ENCODE measurements at places on chromosomes 2 and 18.

DNA sequence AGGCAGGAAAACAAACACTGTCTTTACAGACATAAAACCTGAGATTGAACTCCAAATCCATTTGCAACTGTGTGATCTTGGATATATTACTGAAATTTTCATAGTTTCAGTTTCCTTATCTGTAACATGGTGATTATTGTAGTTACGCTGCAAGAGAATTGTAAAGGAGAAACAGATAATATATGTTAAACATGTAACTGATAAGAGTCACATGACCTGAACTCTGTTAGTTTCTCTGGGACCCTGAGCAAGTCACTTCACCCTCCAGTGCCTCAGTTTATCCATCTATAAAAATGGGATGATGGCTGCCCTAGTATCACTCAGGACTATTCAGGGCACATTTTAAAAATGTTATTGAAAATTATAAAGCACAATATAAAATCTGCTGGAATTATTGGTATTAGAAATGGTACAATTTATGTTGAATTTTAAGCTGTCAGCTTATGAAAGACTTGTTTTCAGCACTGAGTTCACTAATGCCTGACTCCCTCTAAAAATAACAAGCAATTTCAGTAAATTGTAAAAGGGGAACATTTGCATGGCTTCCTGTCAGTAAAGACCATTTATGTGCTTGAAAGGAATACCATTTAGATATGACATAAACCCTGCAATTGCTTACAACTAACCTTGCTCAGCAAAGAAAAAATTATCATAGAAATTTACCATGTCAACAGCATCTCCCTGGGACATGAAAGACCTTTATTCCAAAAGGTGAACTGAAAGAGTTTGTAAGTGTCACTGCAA, 393.5 kb downstream of the RAD51AP2 start:
- no peak for DNase-seq

DNA sequence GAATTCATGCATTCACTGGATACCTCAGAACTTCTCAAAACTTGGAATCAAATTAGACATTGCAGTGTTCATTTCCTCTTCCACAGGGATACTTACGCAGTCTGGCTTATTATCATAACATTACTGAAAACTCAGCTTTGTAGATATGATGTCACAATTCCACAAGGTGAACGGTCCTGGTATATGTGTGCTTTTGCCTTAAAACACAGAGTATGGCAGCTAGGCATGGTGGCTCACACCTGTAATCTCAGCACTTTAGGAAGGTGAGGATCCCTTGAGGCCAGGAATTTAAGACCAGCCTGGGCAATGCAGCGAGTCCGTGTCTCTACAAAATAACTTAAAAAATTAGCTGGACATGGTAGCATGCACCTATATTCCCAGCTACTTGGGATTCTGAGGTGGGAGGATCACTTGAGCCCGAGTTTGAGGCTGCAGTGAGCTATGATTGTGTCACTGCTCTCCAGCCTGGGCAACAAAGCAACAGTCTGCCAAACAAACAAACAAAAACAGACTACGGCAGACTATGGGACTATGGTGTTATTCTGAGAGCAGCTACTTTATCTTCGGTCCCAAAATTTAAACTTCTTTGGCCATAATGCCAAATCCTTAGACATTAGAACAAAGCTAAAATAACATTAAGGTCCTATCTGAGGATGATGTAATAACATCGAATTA, 1191.9 kb upstream of the SLC39A10 start:
- no peak for DNase-seq

GRCh38 chr2:226050822-226051221, 651.3 kb downstream of the NYAP2 start:
- no peak for DNase-seq

GRCh38 chr18:67789165-67789545, 272.6 kb upstream of the DSEL start:
- no peak for DNase-seq

DNA sequence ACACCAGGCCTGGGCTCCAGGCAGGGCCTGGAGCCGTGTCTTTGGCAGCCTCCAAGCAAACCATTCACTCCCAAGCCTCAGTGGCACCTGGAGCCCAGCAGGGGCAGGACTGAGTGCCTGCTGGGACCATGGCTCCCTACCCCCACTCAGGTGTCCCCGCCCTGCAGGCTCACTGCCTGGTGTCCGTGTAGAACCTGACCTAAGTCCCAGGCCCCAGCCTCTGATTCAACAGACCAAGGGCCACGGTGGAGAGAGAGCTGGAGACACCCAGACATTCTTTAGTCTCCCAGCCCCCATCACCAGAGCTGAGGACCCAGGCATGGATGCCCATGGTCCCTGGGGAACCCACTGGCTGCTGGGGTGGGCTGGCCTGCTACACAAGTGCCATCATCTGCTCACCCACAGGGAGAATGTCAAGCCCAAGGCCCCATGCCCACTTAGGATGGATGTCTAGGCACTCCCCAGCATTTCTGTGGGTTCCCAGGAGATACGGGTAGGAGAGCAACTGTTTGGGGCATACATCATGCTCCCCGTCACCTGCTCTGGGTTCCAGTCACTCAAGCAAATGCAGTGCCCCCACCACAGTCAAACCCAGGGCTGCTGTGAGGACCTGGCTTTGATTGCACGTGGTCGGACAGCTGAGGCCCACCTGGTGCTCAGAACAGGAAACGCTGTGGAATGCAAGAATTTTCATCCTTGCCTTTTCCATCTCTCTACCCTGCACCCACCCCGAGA, 42.9 kb upstream of the ATG16L1 start:
- no peak for DNase-seq

GRCh38 chr2:72755647-72756423, 70.0 kb downstream of the EXOC6B start:
- DNase-seq: no peak

GRCh38 chr2:36912695-36913094, 53.6 kb downstream of the STRN start:
- DNase-seq: no peak

GRCh38 chr2:33377048-33377447, 99.4 kb upstream of the RASGRP3 start:
- DNase-seq: no peak

DNA sequence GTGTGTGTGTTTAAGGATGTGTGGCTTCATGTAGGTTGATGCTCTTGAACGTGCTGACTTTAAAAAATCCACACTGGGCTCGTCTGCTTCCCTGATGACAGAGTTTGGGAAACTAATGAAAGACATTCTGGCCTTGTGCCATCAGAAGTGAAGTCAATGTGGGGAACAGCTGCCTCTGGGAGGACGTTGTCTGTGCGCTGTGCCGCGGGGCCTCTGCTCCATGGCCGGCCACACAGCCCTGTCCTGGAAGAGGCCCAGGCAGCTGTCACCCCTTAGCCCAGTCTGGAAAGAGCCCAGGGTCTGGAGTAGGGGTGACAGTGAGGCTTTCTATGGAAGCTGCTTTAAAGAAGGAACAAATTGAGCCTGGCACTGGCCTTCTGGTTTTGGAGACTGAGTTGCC, 155.8 kb downstream of the SH3RF3 start:
- DNase-seq: no peak

DNA sequence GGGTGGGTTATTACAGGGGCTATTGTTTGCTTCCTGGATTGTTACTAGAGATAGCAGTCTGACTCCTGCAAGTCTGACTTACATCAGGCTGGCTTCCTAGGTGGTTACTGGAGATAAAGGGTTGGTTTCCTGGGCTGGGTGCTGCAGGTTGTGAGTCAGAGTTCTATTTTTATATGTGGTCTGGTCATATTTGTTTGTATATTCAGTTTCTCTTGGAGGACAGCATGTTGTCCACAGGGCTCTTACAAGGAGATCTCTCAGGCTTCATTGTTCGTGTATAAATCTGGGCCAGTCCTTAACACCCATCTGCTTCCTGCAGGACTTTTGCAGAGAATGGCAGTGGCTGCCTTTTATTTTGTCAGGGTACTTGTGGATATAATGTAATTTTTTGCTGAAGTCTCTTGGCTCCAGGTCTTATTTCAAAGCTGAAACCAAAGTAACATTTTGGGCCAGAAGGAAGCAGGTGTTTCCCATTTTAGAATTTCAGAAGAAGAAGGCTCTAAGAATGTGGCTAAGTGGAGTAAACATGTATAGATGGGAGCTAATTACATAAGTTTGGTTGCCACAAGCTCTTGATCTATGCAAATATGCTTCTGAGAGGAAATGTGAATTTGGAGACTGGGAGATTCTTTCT, 65.9 kb upstream of the SLC16A14 start:
- DNase-seq: no peak

GRCh38 chr2:60602388-60602787, 48.9 kb upstream of the BCL11A start:
- DNase-seq: no peak

DNA sequence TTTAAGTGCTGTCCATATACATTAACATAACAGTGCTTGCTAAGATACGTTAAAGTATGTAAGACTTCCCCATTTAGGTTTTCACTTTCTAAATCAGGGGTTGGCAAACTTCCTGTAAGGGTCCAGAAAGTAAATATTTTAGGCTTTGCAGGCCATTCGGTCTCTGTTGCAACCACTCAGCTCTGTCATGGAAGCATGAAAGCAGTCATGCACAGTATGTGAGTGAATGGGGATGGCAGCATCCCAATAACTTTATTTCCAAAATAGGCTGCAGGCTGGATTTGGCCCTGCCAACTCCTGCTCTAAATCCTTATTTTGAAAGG, 128.7 kb downstream of the PLA2R1 start:
- no peak for DNase-seq

DNA sequence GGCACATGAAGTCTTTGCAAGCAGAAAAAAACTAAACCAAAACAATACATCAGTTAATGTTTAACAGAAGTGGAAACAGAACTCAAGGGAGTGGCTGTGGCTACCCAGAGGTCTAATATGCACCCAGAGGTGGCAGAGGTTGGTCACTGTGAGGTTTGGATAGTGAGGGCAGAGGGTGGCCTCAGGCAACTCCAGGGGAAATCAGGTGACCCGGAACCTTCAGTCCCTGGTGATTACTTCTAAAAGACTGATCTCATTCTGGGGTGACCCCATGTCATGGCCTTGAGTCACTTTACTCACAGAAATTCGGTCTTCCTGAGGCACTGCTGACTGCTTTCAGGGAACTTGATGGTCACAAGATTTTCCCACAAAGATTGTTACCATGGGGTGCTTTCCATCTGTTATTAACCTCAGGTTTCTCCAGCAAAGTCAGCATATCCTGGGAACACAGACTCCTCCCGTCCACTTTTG, 99.4 kb downstream of the TMEM17 start:
- DNase-seq: no peak

GRCh38 chr18:24683925-24684324, 223.5 kb downstream of the HRH4 start:
- no peak for DNase-seq

DNA sequence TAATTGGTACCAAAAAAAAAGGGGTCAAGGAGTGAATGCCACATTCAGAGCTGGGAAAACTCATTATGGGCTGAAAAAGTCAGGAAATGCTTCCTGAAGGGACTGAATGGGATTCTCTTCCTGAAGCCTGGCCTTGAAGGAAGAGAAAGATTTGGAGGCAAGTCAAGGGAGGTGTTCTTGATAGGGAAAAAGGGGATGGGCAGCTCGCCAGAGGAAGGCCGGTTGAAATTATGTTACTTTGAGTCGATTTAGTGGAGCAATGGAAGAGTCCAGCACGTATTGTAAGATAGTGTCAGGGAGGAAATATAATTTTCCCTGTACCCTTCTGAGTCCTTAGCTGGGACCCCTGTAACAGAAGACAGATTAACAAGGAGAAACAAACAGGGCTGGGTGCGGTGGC, 115.3 kb upstream of the STPG4 start:
- no peak for DNase-seq

DNA sequence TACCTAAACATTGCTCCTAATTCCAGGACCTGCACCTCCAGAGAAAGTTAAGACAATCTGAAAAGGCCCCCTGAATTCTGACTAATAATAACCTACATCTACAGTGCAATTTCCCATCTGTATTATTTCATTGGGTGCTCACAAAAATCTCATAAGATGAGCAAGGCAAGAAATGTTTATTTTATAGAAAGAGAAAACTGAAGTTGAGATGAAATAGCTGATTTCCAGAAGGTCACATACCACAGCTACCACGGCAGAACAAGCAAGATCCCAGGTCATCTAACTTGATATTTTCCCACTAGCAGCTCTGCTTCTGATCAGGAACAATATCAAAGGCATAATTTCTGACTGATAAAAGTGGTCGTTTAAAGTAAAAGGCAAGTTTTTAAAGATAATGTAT, 105.8 kb upstream of the COL5A2 start:
- no peak for DNase-seq

GRCh38 chr2:166764216-166764615, 124.1 kb upstream of the XIRP2 start:
- no peak for DNase-seq

GRCh38 chr2:236302555-236302954, 38.3 kb upstream of the ASB18 start:
- no peak for DNase-seq

DNA sequence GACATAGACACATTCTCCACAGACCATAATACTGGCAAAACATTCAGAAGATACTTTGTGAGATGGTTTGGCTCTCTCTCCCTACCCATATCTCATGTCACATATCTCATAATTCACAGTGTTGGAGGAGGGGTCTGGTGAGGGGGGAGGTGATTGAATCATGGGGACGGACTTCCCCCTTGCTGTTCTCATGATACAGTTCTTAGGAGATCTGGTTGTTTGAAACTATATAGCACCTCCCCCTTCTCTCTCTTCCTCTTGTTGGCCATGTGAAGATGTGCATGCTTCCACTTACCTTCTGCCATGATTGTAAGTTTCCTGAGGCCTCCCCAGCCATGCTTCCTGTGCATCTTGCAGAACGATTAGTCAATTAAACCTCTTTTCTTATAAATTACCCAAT, 61.1 kb downstream of the HK2 start:
- no peak for DNase-seq

DNA sequence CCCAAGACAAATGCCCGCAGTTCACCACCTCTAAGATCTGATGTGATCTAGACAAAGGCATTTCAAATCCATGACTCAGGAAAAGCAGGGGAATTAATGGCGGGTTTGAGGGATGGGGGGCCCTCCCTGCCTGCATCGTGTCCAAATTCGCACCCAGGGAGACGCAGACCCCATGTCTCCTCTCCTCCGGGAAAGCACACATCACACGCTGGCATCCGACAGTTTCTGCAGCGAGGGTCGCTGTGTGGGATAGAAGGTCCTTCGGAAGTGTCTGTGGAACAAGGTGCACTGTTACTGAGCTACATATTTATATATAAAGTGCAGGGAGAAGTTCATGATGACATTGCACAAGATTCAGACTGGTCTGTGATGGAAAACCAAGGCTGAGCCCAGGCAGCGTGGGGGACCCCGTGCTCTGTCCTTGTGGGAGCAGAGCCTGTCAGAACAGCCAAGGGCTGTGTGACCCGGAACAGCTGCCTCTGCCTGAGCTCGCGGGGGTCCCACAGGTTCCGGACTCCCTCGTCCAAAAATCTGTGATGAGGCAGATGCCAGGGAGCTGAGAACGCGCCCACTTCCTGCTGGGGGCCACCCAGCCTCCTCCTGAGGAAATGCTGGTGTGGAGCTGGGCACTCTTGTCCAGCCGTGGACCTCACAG, 82.3 kb upstream of the CTDP1 start:
- DNase-seq: no peak

DNA sequence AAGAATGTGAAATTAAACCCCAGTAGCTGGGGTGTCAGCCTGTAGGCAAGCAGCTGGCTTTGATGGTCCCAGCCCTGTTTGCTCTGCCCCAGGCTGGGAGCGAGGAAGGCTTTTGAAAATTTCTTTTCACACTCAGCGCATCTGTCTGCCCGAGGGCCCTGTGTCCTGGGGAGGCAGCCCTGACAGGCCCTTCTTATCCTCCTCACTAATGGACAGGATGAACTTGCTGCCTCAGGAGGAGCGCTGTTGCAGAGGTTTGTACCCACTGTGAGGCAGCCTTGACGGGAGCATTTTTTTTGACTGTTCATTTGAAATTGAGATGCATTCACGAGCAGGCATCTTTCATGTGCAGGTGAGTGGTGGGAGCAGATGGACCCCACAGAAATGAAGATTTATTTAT, 62.4 kb downstream of the SERPINB8 start:
- no peak for DNase-seq

All from activated CD4-positive, alpha-beta T cell treated with anti-CD3 and anti-CD28 coated beads, Interleukin-2, amount 50 U/mL, for 4 hours (primary cell).